Stimulated activated CD4-positive, alpha-beta T cell treated with anti-CD3 and anti-CD28 coated beads, Interleukin-1b, Interleukin-23, amount 100 ng/mL, for 48 hours (primary cell): ENCODE measurements at places on chromosomes 11 and 22.

DNA sequence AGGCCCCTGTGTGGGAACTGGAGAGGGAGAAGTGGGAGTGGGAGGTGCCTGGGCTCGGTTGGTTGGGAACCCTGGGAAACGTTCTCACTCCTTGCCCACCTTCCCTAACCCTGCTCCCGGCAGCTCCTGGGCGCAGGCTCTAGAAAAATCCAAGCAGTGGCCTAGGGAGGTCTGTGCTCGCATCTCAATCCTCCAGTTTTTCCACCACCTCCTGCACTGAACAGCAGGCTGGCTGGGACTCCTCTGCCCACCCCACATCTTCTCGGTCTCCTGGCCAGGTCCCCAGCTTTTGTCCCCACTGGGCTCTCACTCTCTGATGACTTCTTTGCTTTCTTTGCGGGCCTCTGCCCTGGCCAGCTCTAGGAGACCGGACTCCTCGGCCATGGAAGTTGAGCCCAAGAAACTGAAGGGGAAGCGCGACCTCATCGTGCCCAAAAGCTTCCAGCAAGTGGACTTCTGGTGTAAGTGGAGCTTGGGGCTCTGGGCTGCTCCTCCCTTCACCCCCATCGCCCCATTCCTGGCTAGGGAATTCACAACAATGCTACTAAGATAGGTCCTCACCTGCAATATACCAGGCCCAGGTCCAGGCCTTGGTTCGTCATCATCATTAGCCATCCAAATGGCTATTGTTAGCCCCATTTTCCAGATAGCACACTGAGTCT lies 35.6 kb downstream of the PRDM11 start:
- DNase-seq, result no peak

- no peak for DNase-seq
Measured at GRCh38 chr11:71251761-71252268, 562 bp downstream of the SHANK2 start.

GRCh38 chr22:27952091-27952490 lies 33.0 kb upstream of the PITPNB start:
- no peak for DNase-seq

DNA sequence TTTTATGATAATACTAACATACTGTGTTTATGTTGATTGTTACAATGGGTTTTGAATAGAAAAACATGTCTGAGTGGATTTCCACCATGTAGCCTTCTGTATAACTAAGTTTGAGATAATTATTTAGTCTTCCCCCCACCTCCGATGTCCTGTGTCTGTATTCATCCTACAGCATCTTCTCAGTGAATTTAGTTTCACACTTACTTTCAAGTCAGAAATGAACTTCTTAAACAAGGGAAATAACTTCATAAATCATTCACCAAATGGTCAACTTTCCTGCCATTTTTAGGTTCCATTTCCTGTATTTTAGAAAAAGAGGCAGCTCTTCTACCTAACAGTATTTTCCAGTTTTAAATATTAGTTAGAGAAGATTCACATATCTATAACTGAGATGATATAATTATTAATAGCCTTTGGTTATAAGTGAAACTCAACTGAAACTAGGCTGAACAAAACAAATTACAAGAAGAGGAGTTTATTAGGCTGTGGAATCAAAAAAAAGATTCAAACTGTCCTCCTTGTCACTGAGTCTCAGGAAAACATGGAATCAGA lies 3.5 kb downstream of the OR51B5 start:
- DNase-seq, result no peak

- DNase-seq, result no peak
Measured at GRCh38 chr11:17515443-17516176, 28.6 kb downstream of the USH1C start.

DNA sequence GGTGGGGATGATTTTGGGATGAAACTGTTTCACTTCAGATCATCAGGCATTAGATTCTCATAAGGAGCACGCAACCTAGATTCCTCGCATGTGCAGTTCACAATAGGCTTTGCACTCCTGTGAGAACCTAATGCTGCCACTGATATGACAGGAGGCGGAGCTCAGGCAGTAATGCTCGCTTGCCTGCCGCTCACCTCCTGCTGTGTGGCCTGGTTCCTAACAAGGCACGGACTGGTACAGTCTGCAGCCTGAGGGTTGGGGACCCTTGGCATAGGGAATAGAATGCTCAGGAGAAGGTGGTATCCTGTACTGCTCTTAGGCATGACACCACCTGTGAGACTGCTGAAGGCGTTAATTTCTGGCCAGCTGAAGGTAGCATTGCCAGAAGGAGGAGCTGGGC lies 47.0 kb downstream of the STIM1 start:
- no peak for DNase-seq

DNA sequence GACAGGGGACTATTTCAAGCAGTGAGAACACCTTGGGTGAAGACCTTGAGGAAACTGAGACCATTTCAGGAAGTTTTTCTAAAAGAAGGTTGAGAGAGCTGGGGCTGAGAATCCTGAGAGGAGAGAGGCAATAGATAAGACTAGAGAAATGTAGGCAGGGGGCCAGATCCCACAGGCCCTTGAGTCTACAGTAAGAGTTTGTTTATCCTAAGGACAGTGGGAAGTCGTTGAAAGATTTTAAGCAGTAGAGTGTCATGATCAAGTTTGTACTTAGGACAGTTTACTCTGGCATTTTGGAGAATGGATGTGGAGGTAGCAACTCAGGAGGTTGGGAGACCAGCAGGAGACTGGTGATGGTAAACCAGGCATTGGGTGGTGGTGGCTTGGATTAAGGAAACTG lies 17.1 kb downstream of the HSD17B12 start:
- no peak for DNase-seq

DNA sequence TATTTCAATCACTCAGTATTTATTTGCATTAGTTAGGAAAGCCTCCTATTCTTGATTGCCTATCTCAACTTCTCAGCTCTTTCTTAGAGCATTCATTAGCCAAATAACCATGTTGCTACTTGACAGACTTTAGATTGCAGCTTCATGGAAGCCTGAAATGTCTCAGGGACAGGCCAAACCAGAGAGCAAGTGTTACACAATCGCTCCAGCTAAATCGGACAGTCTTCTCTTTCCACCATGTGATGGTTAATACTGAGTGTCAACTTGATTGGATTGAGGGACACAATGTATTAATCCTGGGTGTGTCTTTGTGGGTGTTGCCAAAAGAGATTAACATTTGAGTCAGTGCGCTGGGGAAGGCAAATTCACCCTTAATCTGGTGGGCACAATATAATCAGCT lies 106.5 kb upstream of the DRD2 start:
- no peak for DNase-seq

DNA sequence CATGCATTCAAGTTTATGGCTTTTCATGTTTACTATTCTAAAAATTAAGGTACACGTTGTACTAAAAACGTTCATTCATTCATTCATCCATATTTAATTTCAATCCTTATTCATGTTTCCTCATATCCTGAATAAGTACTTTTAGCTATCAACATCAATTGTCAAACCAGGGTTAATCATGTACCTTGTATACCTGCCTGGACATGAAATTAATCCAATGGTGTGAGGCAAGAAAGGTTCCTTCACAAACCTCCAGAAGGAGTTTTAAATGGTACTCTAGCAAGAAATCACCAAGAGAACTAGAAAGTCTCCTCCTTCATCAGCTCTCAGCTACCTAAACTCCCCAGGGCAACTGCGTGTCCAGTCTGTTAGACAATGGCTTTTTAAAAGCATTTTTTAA lies 33.4 kb downstream of the TMEM123 start:
- DNase-seq, result no peak

- DNase-seq, result no peak
Measured at GRCh38 chr11:7971846-7972245, 6.6 kb upstream of the NLRP10 start.

DNA sequence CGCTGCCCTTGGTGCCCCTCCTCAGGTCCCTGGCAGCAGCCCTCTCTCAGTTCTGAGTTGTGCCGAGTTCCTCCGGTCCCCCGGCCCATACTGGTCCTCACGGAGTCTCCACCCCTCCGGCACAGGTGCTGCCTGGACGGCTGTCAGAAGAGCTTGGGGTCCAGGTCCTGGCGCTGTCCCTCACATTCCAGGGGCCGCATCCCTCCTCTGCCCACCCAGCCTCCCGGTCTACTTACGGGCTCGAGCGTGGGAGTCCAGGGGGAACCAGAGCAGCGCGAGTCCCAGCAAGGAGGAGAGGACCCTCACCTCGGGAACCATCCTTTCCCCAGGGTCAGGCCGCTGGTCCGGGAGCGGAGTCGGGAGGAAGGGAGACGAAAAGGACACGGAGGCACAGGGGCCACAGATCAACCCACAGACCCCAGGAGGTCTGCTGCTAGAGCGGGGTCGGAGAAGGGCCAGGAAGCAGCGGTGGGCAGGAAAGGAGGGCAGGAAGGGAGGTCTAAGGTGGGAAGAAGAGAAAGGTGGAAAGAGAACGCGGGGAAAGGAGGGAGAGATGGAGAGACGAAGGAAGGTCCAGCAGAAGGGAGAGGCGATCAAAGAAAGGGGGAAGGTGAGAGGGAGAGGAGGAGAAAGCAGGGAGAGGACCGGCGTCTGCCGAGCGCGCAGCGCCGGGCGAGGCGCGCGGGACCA lies 510 bp downstream of the CHRDL2 start:
- DNase-seq, result no peak

GRCh38 chr11:46107408-46107718 lies 13.9 kb downstream of the PHF21A start:
- DNase-seq, result no peak

DNA sequence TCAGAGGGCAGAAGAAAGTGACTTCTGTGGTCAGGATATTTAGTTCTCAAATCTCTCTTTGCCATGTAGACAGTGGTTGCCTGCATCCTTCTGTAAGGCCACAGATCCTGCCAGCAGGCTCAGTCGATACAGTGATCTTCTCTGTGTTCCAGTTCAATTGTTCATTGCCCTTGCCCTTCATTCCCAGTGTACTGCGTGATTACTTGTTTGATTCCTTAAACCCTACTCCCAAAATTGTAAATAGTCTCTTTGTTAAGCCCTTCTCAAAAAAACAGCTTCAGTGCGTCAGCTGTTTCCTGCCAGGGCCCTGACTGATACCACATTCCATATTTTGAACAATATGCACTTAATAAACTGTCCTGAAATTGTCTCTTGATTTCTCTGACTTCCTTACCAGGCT lies 9.3 kb upstream of the TYR start:
- no peak for DNase-seq

DNA sequence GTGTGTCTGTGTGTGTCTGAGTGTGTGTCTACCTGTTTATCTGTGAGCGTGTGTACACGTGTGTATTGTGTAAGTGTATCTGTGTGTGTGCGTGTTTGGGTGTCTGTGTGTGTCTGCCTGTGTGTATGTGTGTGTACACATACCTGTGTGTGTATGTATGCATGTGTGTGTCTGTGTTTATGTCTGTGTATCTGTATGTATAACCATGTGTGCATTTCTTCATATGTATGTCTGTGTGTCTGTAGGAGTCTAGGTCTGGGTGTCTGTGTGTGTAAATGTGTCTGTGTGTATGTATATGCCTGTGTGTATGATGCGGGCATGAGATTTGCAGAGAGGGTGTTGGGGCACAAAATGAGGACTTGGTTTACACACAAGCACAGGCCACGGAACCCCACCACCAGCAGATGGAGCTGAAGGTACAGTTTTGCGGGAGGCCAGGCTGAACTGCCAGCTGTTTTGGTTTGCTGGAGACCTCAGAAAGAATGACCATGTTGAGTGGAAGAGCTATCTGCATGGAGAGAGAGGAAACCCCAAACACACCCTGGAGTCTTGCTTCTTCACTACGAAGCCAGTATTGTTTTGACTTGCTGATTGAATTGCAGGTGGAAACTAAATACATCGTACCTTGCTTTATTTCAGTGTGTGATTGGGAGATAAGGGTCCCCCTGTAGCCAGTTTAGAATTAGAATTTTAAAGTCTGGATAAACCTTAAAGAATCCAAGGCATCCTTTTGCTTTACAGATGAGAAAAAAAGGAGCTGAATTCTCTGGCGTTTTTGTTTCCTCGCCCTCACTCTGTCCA lies 497.2 kb downstream of the NTM start:
- no peak for DNase-seq

DNA sequence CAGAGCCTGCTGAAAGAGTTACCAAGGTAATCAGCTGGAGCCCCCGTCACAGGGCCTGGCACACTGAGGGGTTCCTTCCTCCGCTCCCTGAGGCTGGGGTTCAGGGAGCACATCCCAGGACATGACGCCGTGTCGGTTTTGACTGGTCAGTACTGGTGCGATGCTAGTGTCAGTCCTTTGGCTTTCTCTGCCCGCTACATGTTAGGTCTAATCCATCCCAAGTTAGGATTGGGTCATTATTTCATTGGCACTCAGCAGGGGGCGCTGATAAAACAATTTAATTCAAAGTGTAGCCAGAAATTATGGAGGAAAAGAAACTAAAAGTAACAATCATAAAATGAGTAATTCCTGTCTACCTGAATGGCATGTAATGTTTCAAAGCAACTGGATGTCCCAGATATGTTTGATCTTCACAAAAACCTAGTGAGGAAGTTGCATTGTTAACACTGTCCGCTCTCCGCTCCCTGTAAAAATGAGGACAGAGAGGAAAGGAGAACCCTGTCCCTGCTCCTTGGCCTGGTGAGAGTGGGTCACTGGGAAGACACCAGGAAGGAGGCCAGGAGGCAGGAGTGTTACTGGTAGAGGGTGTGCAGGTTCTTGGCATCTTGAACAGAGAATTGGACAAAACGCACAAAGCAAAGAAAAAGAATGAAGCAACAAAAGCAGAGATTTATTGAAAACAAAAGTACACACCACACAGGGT lies 27.1 kb downstream of the TSKU start:
- DNase-seq, result peak; percentile 37

DNA sequence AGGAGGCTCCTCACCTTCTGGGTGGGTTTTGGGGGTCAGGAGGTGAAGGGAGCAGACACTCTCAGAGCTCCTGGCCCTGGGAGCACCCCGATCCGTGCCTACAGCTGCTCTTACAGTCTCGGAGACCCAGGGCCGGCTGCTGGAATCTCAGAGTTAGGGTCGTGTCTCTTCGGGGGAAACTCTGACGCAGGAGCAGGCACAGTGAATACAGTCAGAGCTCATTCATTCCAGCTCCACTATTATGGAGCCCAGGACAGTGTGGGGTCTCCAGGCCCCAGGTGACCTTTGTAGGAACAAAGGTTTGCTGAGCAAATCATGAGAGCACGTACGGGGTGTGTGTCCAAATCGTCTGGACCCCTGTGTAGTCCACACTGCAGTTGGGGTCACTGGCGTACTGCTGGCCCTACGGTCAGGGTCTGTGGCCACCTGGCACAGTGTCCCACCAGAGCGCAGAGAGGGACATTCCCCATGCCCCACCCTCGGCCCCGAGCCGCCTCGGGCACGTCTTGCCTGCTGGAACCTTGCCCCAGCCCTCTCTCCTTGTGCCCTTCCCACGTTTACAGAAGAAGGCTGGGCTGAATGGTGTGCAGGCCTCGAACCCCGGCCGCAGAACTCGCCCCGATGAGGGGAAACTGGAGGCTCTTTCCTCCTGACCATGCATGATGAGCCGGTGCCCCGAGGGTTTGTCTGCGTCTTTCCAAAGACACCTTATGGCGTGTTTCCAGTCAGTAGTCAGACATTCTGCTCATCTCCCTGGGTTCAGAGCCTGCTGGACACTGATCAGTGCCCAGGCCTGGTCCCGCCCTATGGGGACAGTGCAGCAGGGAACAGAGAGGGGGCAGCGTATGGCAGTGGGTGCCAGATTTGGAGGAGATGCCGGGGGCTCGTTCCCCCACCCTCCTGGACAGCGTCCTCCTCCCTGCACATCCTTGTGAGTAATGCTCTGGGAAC lies 1166.6 kb downstream of the BRD1 start:
- no peak for DNase-seq
